Activated CD8-positive, alpha-beta memory T cell treated with anti-CD3 and anti-CD28 coated beads for 1 hour (primary cell): ENCODE measurements at places on chromosomes 11 and 22.

GRCh38 chr11:111283945-111284481 lies 14.3 kb upstream of the POU2AF3 start:
- no peak for DNase-seq

GRCh38 chr11:61725781-61726231 lies 26.6 kb upstream of the MYRF start:
- DNase-seq = no peak

GRCh38 chr11:12101318-12101717 lies 9.1 kb upstream of the MICAL2 start:
- DNase-seq = no peak

DNA sequence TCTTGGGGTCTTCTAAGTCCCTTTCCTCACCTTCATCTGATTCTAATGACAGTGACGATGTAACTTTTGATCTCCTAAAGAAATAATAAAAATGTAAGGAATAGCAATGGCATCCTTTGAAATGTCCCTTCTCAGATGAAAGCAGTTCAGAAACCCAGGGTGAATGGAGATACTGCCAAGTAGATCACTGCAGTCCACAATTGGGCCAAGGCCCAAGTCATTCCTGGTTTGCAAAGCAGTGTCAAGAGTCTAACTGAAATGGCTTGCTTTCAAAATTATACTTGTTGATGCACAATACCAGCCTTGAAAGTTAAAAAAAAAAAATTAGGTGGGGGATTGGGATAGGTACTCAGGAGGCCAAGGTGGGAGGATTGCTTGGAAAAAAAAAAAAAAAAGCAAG lies 20.4 kb downstream of the ASCC2 start:
- DNase-seq = no peak

DNA sequence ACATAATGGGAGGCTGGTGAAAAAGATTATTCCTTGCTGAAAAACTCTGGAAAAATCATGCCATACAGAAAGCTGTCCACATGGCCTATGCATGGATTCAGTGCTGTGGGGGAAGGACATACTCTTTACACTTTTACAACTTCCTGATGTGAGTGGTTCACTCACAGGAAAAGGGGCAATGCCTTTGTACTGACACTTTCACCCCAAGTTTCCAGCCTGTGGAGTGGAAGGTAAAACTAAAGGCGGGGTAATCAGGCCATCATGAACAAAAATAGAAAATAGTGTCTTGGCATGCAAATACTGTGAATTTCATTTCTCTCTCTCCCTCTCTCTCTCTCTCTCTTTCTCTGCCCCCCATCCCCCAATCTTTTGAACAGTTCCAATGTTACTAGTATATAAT lies 281.8 kb downstream of the ETS1 start:
- DNase-seq = no peak

DNA sequence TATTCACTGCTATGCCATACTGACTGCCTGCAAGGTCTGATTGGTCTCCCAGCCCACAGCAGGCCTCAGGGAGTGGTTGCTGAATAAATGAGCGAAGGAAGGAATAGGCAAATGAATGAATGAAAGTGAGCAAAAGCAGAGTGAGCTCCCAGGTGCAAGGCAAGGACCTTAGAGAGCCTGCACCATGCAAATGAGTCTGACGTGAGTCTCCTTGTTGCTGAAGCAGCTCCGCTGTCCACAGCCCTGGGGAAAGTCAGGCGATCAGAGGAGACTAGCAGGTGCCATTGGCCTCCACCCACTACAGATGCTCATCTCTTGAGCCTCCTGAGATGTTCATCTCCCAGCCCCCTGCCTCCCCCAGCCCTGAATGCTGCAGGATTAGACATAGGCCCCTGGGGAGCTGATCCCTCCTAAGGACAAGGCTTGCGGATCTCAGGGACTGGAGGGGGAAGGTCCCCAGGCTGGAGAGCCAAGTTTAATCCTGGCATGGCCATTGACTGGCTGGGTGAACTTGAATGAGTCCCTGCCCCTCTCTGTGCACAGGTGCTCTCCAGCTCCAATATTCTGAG lies 22.1 kb downstream of the GDPD5 start:
- DNase-seq = no peak

GRCh38 chr11:67370351-67371076 lies 2.9 kb downstream of the CLCF1 start:
- DNase-seq = no peak

- DNase-seq = no peak
Measured at GRCh38 chr11:78710417-78710816, 135.8 kb upstream of the NARS2 start.

DNA sequence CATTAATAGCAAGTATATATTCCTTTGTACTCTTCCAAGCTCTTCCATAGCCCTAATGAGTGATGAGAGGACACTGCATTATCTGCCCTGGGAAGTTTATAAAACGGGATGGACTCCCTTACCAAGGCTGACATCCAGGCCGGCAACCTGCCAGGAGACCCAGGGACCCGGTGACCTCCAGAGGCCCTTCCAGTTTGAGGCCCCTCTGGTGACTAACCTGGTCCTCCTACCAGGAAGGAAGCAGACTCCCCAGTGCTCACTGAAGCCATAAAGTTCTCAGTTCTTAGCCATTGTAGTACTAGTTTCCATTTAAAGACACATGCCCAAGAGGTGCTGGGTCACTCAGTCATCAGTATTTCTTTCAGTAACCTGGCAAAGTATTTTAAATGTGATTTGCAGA lies 345.4 kb downstream of the TENM4 start:
- DNase-seq = no peak
